ENCODE measurements at places on chromosomes 13 and 19.

DNA sequence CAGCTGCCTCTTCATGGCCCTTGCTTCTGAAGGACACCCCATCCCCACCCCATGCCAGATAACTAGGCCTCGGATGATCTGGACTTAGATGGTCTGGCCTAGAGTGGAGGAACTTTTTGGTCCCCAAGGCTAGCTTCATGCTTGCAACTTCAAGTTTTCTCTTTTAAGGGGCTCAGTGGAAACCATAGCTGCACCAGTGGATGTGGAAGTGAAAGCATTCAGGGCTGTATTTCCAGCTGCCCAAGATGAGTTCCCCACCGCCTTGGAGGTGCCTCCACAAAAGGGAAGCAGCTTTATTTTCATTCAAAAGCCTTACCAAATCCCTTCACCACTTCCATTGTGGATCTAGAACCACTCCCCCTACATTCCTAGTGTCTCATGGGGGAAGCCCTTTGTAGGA lies 17.6 kb upstream of the GSX1 start:
- no peak for DNase-seq

DNA sequence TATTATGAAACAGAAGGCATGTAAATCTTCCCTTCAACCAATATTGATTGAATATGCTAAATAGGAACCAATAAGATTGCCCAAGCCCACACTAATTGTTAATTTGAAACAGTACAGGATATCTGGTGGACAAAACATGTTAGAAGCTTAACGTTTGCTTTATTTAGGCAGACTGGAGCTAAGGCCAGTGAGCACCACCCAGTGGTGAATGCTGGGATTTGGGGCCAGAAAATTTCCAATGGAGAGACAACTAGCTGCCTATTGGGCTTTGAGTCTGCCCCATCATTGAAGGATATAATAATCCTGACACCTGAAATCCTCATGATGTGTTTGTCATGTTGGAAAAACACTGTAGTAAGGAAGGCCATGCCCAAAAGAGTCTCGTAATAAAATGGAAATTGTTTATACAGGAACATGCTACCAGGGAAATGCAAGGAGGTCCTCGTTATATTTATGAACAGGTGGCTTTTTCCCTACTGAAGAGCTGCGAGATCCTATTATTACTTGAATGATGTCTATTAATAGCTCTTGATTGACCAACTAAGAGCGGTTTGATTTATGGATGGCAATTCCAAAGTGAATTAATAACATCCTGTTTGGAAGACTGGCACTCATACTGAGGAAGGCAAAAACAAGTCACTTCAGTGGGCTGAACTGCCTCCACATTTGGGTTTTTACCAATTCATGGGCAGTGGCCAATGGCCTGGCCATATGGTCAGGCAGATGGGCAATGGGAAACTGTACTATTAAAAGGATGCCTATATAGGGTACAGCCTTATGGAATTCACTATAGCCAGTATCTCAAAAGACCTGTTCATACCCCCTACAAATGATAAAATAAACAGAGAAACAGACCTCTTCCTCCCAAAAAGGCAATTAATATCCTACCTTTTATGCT lies 8.7 kb downstream of the SIGLECL1 start:
- peak; percentile 10 for DNase-seq

- no peak for DNase-seq
Measured at GRCh38 chr19:37986048-37986750, 79.2 kb downstream of the SIPA1L3 start.

DNA sequence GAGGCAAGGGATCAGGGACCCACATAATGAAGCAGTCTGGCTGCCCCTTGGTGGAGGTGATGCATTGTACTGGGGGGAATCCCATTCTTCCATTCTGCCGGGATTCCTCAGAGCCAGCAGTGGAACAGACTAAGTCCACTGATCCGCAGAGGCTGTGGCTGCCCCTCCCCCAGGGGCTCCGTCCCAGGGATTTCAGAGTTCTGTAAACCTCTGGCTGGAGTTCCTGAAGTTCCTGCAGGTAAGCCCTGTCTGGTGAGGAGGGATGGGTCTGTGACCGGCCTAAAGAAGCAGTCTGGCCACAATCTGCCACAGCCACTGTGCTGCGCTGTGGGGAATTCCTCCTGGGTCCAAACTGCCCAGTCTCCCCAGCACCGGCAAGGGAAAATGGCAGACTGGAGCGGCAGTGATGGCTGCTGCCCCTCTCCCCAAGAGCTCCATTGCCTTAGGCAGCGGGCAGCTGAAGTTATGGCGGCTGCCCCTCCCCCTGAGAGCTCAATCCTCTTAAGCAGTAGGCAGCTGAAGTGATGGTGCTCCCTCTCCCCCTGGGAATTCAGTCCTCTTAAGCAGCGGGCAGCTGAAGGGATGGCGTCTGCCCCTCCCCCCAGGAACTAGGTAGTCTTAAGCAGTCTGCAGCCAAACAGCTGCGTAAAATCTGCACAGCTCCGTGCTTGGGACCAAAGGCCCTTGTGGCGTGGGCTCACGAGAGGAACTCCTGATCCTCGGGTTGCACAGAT lies 155.7 kb downstream of the PCDH17 start:
- no peak for DNase-seq

DNA sequence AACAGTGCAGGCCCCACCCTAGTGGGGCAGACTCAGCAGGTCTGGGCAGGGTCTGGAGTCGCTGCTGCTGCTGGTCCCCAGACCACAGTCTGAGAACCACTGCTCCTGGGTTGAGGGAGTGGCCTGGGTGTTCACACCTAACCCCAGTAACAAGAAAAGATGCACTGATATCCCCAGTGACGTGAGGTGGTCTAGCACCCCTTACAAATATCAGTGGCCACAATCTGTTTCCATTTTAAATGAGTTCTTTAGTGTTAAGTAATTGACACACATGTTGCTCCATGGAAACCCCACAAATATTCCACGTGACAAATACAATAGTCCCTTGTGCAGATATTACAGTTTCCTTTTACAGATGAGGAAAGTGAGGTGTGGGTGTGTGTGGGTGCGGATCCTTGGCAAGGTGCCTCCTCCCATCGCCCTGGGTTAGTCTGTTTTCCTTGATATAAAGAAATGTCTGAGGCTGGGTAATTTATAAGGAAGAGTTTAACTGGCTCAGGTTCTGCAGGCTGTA lies 96.3 kb upstream of the GPR183 start:
- no peak for DNase-seq

DNA sequence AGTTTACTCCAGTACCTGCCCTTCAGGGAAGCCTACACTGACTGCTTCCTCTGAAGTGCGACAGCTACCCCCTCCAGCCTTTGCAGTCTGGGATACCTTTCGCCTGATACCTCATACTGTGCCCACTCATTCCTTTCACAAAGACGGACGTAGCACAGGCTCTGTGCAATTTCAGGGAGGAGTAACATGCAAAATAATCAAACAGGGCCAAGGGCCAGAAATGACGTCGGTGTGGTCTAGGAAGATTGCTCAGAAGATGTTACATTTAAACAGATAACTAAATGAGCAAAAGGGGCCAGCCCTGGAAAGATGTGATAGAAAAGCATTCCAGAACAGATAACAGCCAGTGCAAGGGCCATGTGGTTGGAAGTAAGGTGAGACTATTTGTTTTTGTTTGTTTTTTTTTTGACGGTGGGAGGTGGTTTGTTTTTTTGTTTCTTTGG lies 6.6 kb upstream of the DDX39A start:
- no peak for DNase-seq

GRCh38 chr19:13920940-13921747 lies 15.1 kb downstream of the CC2D1A start:
- no peak for DNase-seq

- DNase-seq, result no peak
Measured at GRCh38 chr13:41075485-41075884, 14.2 kb downstream of the WBP4 start.

DNA sequence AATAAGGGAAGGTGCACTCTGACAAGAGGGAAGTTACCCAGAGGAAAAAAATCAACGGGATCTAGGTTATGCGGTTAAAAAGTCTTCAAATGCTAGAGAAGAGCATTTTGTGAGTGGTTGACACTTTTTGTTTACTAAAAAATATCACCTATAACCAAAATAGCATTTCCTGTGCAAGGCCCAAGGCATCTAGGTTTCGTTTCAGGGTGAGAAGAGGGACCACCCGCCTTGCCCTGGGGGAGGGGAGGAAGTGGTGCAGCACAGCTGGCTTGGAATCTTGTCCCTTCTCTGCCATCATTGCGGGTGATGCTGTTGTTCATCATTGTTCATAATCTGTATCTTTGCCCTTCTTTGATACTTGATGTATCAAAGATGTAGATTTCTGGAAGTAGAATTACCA lies 80.6 kb downstream of the NUFIP1 start:
- no peak for DNase-seq

DNA sequence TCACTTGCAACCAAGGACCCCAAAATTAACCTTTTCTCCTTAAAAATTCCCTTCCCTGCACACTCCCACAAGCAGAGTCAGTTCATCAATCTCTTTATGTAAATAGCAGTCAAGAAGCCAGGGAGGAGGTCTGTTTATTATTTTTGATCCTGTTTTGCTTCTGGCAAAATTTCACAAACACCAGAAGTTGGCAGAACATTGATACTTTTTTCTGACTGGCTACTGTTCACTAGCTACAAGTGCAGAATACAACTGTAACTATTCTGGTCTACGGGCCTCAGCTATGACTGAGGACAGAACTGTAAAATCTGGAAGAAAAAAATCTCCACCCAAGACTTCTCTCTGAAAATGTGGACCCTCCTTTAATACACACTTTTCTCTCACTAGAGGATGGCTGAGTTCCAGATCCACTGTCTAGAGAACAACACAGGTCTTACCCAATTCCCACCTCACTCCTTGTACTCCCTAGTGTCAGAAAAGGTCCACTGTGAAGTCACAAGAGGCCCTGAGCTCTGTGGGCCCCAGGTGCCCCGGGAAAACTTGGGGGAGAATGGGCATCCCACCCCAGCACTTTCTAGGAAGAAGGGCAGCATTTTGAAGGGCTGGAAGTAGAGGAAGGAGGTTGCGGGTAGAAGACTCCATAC lies 14.5 kb downstream of the STARD13 start:
- no peak for DNase-seq

- DNase-seq, result no peak
Measured at GRCh38 chr13:113417008-113417751, 36.1 kb downstream of the ADPRHL1 start.

DNA sequence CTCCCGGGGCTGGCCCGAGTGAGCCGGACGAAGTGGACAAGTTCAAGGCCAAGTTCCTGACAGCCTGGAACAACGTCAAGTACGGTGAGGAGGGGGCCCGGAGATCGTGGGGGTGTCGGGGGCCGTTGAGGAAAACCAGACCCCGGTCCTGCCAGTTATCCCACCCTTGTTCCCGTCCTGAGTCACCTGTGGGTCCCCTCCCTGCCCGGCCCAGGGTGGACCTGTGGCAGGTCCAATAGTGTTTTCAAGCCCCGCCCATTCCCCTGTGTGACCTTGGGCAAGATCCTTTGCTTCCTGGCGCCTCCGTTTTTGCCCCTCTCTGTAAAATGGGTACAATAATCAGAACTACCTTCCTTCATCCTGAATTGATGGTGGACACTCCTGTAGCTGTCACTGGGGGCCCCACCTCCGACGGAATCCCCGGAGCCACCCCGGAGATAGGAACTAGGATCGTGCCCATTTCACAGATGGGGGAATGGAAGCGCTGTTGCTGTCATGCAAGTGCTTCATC lies 593 bp downstream of the ATG4D start:
- DNase-seq, result no peak

DNA sequence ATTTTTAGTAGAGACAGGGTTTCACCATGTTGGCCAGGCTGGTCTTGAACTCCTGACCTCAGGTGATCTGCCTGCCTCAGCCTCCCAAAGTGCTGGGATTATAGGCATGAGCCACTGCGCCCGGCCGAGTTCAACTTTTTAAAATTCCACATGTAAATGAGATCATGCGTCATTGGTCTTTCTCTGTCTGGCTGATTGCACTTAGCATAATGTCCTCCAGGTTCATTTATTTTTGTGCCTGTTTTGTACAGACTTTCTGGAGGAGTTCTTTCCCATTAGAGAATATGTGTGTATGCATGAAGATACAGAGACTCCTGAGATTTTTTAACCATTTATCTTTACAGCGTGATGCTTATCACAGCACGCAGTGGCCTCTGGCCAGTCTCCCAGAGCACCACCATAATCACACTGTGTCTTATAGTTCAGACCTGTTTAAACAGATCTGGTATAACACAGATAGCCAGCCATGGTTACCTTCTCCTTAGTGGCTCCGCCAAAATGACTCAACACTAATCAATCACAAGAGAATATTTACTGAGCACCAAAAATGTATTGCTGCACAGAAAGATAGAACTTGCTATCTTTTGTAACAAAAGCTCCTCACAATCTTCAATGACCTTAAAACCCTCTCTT lies 11.4 kb upstream of the STARD13 start:
- no peak for DNase-seq

- DNase-seq, result no peak
Measured at GRCh38 chr13:75945841-75946482, 309.8 kb downstream of the LMO7 start.

GRCh38 chr19:32977280-32977679 lies 5.2 kb downstream of the FAAP24 start:
- DNase-seq, result no peak

DNA sequence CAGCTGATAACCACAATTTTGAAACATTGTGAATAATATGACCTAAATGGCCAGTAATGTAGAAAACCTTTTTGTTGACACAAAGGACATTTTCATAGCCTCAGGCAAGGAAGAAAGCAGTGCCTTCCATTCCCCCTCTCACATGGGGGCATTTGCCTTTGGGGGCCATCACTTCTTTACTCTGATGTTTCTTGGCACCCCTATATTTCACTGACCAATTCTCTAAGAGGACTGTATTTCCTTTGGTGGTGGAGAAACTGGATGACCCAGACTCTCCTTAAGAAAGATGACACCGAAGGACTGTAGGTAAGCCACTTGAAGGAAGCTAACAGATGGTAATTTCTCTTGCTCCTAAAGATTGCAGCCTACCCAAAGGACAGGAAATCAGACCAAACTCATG lies 254.6 kb downstream of the DCLK1 start:
- DNase-seq, result no peak

GRCh38 chr13:64020126-64020525 lies 2604.5 kb upstream of the PCDH20 start:
- no peak for DNase-seq

DNA sequence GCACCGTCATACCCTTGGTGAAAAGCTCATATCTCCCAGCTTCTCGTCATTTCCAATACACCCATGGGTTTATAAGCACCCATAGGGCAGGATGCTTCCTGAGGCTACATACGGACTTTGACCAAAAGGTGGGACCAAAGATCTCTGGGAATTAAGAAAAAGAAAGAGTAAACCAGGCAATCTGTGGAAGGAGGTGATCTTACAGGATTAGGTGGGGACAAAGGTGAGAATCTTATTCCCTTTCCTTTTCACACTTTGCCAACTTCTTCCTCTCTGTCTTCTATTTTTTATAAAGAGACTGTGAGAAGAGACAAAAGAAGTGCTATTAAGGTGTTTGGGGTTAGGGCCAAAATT lies 172.0 kb downstream of the DLEU7 start:
- DNase-seq, result no peak

GRCh38 chr13:44837250-44837649 lies 152.0 kb downstream of the NUFIP1 start:
- DNase-seq, result no peak

GRCh38 chr19:6023085-6023682 lies 45.2 kb upstream of the RANBP3 start:
- no peak for DNase-seq
